ENCODE measurements at places on chromosomes 6 and 20.
A peak's percentile ranks its signal among the peaks of the same experiment; 100 is the strongest.

GRCh38 chr6:56796196-56796532 is 153.5 kb upstream of the DST start:
- DNase-seq: no peak

GRCh38 chr20:59774204-59774641 is 159.2 kb downstream of the SYCP2 start:
- DNase-seq: no peak

- DNase-seq: no peak
Observed at GRCh38 chr6:111215131-111215530, 127.8 kb downstream of the SLC16A10 start.

- no peak for DNase-seq
Observed at GRCh38 chr6:11536795-11537194, 754 bp upstream of the TMEM170B start.

DNA sequence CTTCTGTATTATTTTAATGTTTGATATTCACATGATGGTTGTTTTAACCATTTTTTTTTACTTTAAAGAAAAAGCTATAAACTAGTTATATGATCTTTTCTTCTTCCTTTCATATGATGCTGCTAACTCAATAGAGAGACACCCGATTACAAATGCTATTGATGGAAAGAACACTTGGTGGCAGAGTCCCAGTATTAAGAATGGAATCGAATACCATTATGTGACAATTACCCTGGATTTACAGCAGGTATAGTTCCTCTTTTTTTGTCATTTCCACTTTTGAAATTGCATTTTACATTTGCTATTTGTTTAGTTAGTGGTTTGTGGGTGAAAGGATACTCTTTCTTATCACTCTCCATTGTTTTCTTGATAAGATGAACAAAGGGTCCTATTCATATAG is 176.7 kb downstream of the LAMA2 start:
- DNase-seq: no peak

- DNase-seq: no peak
Observed at GRCh38 chr6:4491501-4492260, 284.5 kb upstream of the CDYL start.

GRCh38 chr6:77299931-77300330 is 163.4 kb downstream of the HTR1B start:
- DNase-seq: no peak

DNA sequence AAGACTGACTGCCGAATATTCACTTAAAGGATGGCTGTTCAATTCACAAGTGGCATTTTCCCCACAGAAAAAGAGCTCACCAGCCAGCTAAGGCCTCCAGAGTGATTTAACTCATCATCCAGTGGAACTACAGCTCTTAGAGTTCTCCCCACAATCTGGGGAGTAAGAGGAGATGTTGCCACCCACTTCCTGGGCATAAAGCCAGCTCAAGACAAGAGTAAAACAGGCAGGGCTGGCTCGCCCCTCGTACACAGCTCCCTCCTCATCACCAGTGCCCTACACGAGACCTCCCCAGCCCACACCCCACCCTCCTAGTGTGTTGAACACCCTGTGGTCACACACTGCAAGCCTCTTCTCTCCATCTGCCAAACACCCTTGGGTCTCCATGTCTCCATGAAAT is 47.2 kb upstream of the IPCEF1 start:
- no peak for DNase-seq

DNA sequence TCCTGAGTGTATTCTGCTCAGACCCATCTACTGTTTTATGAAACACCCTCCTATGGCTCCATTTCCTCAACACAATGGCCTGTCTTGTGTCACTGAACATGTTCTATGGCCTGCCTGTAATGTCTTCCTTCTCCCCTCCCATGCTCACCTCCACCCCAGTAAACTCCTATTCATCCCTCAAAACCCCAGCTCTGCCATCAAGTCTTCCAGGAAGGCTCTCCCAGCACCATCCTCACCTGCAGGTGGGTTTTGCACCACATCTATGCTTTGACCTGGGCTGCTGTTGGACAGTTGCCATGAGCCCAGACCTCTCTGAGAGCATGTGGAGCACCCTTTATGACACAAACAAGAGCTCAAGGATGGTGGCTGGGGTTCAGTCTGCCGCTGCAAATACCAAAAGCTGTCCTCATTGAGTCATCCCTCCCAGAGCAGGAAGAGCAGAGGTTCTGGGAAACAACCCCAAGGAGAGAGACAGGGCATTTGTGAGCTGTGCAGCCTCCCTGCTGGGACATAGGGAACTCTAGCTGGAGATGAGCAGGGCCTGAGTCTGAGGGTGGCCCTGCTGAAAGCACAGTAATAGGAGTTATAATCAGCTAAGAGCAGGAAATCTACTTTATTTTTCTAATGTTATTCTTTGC is 93.8 kb upstream of the CD93 start:
- no peak for DNase-seq

DNA sequence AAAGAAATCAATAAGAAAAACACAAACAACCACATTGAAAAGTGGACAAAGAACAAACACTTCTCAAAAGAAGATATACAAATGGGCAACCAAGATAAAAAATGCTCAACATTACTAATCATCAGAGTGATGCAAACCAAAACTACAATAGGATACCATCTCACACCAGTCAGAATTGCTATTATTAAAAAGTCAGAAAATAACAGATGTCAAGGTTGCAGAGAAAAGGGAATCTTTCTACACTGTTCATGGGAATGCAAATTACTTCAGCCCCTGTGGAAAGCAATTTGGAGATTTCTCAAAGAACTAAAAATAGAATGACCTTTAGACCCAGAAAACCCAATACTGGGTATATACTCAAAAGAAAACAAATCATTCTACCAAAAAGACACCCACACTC is 29.8 kb downstream of the KIF6 start:
- DNase-seq: no peak

- no peak for DNase-seq
Observed at GRCh38 chr6:155107432-155108069, 112.4 kb downstream of the TIAM2 start.

DNA sequence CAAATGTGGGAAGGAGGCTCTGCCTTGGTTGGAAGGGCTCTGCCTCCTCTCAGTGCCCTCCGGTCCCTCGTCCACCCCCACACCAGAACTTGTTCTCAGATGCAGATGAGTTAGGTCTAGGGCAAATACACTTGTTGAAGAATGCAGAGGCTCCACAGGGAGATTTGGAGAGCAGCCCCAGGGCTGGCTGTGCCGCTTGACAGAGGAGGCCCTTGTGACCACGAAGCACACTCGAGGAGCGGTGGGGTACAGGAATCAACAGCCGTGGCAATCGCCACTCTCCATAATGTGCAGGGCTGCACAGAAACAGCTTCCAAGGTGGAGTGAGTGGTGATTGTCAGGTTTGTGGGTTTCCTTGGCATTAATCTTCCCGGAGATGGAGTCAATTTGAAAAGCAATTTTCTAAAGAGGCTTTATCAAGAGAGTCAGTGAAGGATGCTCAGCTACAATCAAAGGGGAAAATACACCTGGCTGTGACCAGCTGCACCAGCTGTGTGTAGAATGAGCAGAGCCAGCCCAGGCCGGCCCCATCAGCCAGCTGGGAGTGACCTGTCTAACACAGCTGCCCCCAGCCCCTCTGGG is 59.5 kb downstream of the BFSP1 start:
- no peak for DNase-seq

GRCh38 chr6:23170049-23170448 is 600.7 kb downstream of the HDGFL1 start:
- no peak for DNase-seq

GRCh38 chr20:31604567-31605030 is 490 bp upstream of the ID1 start:
- no peak for DNase-seq

DNA sequence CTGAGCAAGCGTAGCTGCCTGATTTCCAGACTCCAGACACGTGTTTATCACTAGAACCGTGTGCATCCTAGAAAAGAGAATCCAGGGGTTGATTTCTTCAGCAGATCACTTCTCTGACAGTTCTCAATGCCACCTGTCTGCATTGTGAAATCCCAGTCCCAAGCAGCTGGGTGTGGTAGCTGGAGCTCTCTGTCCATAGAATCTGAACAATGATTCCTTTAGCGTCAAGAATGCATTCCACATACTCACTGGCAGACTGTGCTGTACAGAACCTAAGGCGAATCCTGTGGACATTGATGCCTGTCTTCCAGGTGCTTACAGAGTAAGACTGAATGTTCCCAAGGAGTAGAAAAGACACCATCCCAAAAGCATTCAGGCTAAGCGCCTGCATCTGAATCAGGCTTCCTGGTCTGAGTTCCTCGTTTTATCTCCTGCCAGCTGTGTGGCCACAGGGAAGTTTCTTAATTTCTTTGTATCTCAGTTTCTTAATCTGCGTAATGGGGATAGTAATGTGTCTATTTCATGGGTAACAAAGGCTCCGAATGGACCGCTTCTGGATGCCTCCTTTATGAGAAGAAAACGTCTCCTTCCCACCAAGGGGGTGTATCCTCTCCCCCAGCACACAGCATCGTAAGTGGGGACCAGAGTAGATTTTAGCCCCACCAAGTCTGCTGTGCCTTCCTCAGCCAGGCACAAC is 10.4 kb upstream of the TRAF3IP2 start:
- DNase-seq: no peak

DNA sequence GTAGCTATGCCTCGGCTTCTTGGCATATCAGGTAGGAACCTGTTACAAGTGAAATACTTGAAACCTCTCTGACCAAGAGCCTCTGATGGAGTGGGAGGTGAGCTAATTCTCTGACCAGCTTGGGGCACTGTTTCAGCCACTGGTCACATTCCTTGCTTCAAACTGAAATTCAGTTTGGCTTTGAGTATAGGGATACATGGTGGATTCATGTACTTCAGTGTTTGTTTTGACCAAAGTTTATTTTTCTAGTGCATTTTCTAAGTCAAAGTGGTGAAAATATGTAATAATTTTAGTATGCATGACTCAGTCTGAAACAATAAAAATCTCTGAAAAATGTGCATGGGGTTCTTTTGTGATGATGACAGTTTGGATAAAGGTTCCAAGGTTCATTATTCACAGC is 18.6 kb downstream of the TTPAL start:
- DNase-seq: no peak

DNA sequence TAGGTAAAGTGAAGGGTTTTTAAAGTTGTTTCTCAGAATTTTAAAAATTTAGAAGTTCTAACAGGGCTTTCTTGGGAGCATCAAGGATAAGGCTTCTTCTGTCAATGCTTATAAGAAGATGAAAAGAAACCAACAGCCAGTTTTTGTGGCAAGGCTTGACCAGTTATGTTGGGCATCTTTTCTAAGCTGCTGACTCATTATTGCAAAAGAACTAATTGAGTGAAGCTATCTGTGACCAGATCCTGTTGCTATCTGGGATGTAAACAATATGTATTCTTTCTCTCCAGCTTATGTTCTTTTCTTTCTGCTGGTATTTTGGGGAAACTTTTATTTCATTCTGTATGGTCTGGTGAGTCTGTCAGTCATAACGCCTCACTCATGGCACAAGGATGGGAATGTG is 643.8 kb downstream of the HDGFL1 start:
- DNase-seq: no peak

- peak; percentile 77 for DNase-seq
Observed at GRCh38 chr20:36235892-36236785, at the start of gene AAR2. Gene AAR2 (plus strand): TSS chr20:36236478. CDS start chr20:36239869, 3,391 bp downstream.

GRCh38 chr6:72094506-72094905 is 208.2 kb downstream of the RIMS1 start:
- no peak for DNase-seq

DNA sequence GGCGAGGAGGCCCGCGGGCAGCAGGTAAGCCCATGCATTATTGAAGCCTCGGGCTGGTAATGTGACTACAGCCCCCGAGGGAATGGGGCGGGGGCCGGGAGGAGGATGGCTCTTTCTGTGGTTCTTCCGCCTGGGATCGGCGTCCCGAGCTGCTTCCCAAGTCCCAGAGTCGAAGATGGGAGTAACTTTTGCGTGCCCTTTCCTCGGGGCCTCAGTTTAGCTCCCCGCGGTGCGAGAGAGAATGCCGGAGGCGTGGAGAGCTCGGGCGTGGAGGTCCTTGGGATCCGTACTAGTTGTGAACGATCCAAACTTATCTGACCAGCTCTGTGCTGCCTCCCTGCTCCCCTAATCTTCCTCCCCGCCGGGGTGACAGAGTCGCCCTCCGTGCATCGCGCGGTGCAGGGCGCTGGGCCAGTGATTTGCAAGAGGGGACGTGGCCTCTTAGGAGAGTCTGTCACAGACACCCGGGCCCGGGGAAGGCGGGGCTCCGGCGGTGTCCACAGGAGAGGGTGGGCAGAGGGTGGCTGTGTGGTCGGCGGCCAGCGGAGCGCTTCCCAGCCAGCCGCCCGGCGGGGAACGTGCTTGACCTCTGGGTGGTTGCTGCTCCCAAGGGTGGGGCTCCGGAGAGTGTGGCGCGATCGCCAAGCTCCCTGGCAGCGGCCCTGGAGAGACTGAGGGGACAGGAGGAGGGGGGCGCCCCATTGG is 815 bp downstream of the UTRN start:
- DNase-seq: peak; percentile 52

- DNase-seq: no peak
Observed at GRCh38 chr6:169972101-169972651, 220.8 kb downstream of the ERMARD start.

GRCh38 chr6:116624036-116624805 is 7.9 kb downstream of the RSPH4A start:
- no peak for DNase-seq

GRCh38 chr6:135117413-135117968 is 62.9 kb upstream of the HBS1L start:
- no peak for DNase-seq

GRCh38 chr6:298233-299103 is 6.2 kb downstream of the DUSP22 start:
- DNase-seq: no peak

- no peak for DNase-seq
Observed at GRCh38 chr6:137175868-137176245, 2.4 kb upstream of the IL22RA2 start.

DNA sequence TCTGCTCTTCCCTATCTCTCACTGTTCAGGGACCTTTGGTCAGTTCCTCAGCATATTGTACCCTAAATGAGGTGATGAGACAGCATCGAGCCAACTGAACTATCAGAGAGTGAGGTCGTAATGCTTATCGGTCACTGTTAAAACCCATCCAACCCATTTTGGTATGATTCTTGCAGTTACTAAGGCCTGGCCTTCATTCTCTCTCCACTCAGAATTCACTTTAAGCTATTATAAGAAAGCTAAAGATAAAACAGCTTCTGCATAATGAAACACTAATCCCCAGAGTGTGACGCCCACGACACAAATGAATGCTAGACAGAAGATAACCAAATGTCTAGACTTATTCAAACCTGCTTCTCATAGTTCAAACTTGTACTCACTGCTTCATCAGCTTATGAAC is 175.8 kb downstream of the GMPR start:
- DNase-seq: no peak

DNA sequence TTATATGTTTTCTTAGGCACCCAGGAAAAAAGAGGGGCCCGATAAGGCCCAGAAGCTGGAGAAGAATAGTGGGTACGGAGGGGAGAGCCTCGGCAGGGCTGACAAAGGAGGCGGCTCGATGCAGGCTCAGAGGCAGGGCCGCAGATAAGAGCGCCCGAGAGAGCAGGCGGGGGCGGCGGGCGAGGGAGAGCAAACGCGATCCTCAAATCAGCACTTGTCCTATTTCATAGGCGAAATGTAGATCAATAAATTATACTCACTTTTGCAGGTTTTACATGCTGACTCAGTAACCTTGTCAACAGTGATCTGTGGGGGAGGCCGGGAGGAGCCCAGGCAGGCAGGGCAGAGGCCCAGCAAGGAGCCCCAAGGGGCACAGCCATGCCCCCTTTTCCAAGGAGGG is 42.6 kb downstream of the GRM4 start:
- no peak for DNase-seq
